Activated CD4-positive, alpha-beta memory T cell treated with anti-CD3 and anti-CD28 coated beads, Interleukin-2, amount 10 ng/mL, durations not matched to agents 7 days and 5 days (primary cell): ENCODE measurements at places on chromosomes 4 and X.

GRCh38 chrX:149010013-149010852 is 494.9 kb downstream of the IDS start:
- no peak for DNase-seq

- DNase-seq: no peak
These were observed 9.9 kb upstream of the PI4K2B start for GRCh38 chr4:25223802-25224375.

- DNase-seq: no peak
These were observed 9.7 kb downstream of the SMIM20 start for GRCh38 chr4:25923745-25924144.

DNA sequence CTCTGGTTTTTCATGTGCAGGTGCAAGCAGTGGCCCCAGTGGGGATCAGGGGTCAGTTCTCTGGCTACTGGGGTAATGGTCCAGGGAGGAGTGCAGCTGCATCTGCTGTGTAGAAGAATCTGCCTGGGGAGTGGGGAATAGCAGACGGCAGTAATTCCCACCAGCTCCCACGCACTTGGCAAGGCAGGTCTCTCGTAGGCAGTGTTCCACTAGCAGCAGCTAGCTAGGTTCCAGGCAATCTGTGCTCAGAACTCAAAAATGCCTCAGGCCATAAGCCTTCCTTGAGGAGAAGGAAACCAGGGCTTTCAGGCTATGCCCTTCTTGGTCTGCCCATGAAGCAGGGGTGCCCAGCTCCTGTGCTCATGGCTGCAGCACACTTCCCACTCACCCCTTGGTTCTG is 38.8 kb downstream of the DCLK2 start:
- no peak for DNase-seq

DNA sequence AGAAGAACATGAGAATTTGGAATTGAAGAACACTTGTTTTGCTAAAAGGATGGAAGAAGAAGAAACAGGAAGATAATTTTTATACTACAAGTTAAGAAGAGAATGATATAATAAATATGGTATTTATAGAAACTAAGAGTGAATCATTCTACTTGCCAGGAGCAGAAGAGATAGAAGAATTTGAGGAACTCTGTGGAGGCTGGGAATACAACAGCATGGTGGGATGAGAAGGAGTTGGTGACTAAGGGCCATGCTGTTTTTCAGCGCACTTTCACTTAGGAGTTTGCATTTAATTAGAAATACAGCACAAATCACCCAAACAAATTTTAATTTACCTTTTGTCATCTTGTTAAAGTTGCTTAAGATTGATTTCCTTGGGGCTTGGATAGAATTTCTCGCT is 20.5 kb downstream of the HADH start:
- no peak for DNase-seq

GRCh38 chr4:15294202-15294601 is 133.6 kb upstream of the C1QTNF7 start:
- DNase-seq: no peak

DNA sequence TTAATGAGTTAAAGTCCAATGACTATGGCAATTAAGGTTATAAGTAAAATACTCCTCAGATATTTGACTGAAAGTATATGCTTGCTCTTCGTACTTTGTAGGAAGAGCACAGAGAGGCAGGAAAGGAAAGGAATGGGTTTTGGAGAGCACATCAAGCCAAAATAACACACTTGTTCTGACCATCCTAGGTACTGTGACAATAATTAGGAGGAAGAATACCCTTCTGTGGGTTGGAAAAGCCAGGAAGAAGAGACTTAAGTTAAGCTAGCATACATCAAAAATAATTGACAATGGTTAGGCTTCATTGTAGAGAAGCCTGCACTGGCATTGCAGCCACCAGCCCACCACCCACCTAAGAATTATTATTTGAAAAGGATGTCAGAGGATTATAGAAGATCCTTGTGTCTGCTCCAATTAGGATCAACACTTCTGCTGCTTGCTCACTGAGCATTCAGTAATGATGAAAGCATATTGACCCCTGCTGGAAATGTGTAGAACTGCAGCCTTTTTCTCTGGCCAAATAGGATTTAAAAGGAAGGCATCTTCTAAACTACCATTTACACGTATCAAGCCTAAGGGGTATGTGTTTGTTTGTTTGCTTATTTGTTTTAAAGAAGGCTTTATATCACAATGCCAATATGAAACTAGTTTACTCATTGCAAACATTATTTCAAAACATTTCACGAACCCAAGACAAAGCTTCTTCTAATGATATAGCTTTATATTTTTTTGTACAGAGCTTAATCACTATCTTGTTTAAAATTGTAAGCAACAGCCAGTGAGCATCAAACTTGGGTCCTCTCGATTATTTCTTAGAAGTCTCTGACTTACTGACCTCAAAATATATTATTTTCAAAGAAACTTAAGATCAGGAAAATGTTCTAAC is 286.2 kb upstream of the TET2 start:
- DNase-seq: peak; percentile 47

- DNase-seq: no peak
These were observed 133.8 kb downstream of the PDGFC start for GRCh38 chr4:156837625-156838345.

DNA sequence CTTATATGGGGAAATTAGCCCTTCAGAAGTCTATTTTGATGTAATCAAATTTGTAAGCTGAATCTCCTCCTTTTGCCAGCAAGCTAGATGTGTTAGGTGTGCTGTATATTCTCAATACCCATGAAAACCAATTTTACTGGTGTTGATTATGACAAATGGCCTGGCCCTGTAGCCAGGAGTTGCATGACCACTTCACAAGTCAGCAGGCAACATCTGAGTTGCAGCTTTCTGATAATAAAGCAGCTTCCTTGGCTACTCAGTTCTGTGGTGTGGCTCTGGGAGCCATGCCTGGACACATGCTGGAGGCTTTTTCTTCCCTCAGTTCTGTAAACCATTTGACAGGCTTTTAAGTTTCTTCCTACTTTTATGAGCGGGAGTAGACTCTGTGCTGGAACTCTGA is 154.1 kb upstream of the CXCL13 start:
- DNase-seq: no peak

- no peak for DNase-seq
These were observed 1.3 kb downstream of the MSX1 start for GRCh38 chr4:4860600-4861389.

DNA sequence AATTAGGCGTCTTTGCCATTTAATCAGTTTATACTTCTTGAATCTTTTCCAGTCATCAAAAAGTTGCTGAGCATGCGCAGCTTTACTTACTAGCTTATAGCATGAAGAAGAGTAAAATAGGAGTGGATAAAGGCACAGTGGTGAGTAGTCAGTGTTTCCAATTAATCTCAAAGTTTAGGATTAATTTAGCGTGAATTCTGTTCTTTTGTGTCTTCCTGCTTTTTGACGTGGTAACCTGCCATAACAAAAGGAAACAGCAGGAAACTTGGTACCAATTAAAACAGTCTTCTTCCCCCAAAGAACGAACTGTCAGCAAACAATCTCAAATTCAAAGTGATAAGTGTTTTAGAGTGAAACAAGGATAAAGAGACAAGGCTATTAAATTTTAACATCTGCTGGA is 61.9 kb downstream of the TET2 start:
- DNase-seq: no peak

- no peak for DNase-seq
These were observed 11.4 kb upstream of the SORCS2 start for GRCh38 chr4:7180938-7181337.

- no peak for DNase-seq
These were observed 31.2 kb upstream of the VSIG4 start for GRCh38 chrX:66071126-66071525.

- DNase-seq: no peak
These were observed 10.1 kb downstream of the REELD1 start for GRCh38 chr4:146224326-146224966.

- DNase-seq: no peak
These were observed 40.4 kb downstream of the GAK start for GRCh38 chr4:891747-892146.

DNA sequence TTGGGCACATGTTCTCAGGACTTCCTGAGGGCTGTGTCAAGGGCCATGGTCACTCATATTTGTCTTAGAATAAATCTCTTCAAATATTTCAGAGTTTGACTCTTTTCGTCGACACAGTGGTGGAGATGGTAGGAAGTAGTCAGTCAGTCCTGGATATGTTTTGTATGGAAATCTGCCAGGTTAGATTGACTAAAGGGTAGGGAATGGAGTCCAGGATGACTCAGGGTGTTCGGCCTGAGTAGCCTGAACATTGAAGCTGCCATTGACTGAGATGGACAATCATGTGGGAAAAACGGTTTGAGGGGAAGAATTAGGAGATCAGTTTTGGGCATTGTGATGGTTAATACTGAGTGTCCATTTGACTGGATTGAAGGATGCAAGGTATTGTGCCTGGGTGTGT is 177.1 kb upstream of the CENPE start:
- DNase-seq: no peak

DNA sequence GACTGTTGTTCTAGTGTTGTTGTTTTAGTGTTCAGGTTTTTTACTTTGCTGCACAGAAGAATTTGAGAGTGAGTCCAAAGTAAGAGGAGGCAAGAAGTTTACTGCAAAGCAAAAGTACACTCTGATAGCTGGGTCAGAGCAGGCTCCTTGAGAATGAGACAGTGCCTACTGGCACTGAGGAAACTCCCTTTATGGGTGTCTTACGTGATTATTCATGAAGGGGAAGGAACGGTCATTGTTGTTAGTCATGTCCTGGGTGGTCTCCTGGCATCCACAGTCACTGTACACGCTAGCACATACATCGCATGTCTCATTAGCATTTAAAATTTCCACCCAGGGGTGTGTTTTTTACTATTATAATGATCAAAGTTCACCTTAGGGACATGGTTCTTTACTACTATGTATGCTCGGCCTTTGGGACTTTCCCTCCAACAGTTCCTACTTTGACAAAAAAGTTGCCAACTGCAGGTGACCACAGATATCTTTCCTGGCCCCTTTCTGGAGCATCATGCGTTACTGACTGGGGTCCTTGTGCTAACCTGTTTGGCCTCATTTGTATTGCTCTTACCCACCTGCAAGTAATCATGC is 688.9 kb upstream of the AMOT start:
- DNase-seq: no peak

DNA sequence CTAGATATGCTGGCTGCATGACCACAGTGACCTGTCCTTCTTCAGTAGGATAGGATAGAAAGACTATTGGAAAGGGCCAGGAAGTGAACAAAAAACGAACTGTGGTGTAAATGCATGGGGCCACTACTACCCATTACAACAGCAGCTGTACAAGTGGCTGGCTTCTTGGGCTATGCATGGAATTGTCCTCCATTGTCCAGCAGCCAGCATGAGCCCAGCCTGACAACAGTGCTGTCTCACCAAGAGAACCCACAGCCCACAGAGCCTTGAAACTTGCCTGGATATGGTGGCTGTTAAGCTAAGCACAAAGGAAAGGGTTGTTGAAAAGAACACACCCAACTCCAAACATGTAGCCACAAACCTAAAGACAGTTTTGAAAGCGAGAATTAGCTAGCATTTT is 330.2 kb upstream of the F9 start:
- DNase-seq: no peak

DNA sequence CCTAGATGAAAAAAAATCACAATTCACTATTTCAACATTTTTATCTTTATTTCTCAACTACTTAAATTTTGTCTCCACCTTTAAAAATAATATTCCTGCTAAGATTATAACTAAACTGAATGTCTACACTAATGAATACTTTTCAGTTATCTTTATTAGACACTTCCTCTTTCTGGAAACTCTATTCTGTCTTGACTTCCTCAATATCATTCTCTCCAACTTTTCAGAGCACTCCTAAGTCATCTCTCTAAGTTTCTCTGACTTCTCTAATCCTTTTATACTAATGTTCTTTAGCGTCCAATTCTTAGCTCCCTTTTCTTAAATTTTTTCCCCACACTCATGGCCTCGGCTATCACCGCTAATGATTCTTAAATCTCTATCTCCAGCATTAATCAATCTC is 374.2 kb downstream of the FBXO8 start:
- DNase-seq: no peak

DNA sequence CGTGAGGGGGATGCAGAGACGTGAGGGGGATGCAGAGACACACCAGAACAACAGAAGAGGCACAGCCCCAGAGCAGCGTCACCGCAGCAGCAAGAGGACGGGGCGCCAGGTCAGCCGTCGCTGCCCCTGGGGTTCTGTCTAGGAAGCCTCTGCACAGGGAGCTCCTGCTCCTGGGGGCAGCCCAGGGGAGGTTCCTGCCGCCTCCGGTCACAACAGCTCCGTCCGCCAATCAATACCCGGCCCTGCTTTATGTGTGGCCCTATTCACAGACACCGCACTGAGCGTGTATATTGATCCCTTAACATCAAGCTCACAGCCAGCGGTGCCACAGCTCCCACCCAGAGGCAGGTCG is 69.6 kb downstream of the FAM53A start:
- no peak for DNase-seq

DNA sequence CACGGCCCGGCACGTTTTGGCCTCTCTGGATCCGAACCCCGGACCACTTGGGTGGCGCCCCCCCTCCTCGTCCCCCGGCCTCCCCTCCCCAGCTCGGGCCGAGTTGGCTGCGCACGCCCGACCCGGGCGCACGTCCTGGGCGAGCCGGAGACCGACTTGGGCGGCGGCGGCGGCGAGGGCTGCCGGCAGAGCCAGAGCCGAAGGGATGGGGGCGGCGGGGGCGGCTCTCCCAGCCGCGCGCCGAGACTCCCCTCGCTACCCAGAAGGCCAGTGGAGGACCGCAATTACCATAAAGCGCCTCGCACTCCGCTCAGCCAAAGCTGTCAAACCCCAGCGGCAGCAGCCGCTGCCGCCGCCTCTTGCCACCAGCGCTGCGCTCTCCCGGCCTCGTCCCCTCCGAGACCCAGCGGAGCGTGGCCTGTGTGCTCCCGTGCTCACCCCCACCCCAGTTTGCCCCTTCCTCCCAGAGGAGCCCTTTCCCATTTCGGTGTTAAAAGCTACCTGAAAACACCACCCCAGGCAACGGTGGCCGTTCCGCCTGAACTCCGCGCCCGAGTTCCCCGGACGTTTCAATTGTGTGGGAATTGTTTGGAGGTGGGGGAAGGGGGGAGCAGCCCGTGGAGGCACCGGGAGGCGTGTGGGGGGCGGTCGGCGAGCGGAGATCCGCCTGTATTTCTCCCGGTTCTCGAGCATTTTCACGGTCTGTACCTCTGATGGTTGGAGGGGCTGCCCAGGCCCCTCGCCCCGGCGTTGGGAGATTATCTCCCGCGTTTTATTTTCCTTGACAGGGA is 701 bp upstream of the BCOR start:
- DNase-seq: peak; percentile 71

- no peak for DNase-seq
These were observed 229.2 kb upstream of the INTU start for GRCh38 chr4:127403471-127404084.

GRCh38 chr4:2643555-2643954 is 107.1 kb downstream of the FAM193A start:
- DNase-seq: peak; percentile 9

- DNase-seq: no peak
These were observed 46.2 kb upstream of the TXK start for GRCh38 chr4:48180234-48180633.

DNA sequence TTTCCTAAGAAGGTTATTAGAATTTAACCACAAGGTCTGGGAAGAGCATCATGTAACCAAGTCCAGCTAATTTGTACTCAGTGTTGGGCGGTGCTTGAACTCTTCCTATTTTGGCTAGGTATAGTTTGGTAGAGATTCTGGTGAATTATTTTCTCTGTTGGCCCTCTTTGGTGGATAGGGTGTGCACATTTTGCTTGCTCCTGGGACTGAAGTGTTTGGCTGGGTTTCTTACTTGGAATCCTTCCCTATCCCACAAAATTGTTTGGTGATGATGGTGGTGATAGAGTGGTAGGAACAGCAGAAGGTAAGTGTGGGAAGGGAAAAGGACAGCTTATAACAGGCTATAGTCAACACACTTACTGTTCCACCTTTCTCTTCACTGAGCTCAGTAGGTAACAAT is 194.8 kb upstream of the GPC4 start:
- no peak for DNase-seq

- no peak for DNase-seq
These were observed 37.5 kb upstream of the EDA2R start for GRCh38 chrX:66676413-66676812.
